Glomerular endothelial cell (primary cell): ENCODE measurements at places on chromosomes 7 and 10. TPM values are rescaled to one million over a fixed set of nuclear protein-coding genes. Genes with fewer than 3 reads are reported as not detected.

The COL26A1 gene
- total RNA-seq, result not detected in 2 replicates

The STAMBPL1 gene
- total RNA-seq, result 1.2 and 1.8 TPM in 2 replicates

The ZPBP gene
- not detected in 2 replicates for total RNA-seq

The CTBP2 gene
- total RNA-seq, result 69.3 and 83.2 TPM in 2 replicates

The BAZ1B gene
- 43.4 and 57.2 TPM in 2 replicates for total RNA-seq

The NPC1L1 gene
- total RNA-seq, result not detected in 2 replicates

The ZNF282 gene
- total RNA-seq, result 33.3 and 34.4 TPM in 2 replicates

The ZNF485 gene
- 0.76 and 1.2 TPM in 2 replicates for total RNA-seq

The ATE1 gene
- total RNA-seq, result 18.8 and 21.9 TPM in 2 replicates

The NFE2L3 gene
- 80.3 and 83.6 TPM in 2 replicates for total RNA-seq

The LRRTM3 gene
- total RNA-seq, result not detected in 2 replicates

The STEAP1B gene
- total RNA-seq, result 10.5 and 16.4 TPM in 2 replicates

The SPDYE6 gene
- total RNA-seq, result not detected in 2 replicates

The FKBP9 gene
- 196 and 264 TPM in 2 replicates for total RNA-seq

The ZNF804B gene
- total RNA-seq, result not detected in 2 replicates
